ENCODE measurements at places on chromosomes 4 and X. TPM values are rescaled to one million over a fixed set of nuclear protein-coding genes. Genes with fewer than 3 reads are reported as not detected.

SLC6A14 gene
- not detected for total RNA-seq

SH3D19 gene
- 0.42 TPM for total RNA-seq

DNA sequence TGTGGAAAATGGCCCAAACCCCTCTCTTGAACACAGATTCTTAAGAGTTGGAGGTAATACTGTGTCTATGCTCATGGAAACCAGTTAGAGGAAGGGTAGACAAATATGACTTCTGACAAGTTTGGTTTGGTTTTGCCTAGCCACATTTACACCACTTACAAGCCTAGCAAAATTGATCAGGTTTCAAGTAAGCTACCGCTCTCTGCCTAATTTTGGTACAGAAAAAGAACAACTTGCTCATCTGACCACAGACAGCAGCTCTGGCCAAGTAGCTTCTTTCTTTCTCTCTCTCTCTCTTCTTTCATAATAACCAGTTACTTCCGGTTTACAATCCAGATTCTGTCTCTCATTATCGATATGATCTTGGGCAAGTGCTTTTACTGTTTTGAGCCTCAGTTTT lies 260.0 kb downstream of the GLUD2 start:
- no peak for DNase-seq

DNA sequence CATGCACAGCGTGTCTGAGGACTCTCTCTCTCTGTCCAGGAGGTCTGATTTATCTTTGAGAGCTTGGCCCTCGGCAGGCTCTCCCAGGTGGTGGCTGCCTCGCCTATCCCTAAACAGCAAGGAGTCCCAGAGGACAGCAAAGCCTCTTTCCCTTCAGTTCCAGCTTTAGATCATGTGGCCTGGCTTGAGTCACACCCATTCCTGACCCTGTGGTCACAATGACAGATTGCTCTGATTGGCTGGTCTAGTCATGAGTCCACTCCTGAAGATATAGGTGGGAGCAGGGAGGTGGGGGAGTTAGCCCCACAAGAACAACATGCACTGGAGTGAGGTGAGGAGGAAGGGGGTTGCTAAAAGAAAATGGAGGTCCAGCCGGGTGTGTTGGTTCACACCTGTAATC lies 12.1 kb upstream of the PORCN start:
- no peak for DNase-seq

GPC4 gene
- not detected for total RNA-seq

- DNase-seq, result no peak
These were observed 36.5 kb downstream of the ERVMER34-1 start for GRCh38 chr4:52714597-52715254.
